ENCODE measurements at places on chromosomes 4 and X.

- no peak for DNase-seq
Measured at GRCh38 chr4:9847968-9848748, 66.7 kb downstream of the DRD5 start.

GRCh38 chr4:77820649-77821561, 1.7 kb upstream of the CNOT6L start:
- no peak for DNase-seq

DNA sequence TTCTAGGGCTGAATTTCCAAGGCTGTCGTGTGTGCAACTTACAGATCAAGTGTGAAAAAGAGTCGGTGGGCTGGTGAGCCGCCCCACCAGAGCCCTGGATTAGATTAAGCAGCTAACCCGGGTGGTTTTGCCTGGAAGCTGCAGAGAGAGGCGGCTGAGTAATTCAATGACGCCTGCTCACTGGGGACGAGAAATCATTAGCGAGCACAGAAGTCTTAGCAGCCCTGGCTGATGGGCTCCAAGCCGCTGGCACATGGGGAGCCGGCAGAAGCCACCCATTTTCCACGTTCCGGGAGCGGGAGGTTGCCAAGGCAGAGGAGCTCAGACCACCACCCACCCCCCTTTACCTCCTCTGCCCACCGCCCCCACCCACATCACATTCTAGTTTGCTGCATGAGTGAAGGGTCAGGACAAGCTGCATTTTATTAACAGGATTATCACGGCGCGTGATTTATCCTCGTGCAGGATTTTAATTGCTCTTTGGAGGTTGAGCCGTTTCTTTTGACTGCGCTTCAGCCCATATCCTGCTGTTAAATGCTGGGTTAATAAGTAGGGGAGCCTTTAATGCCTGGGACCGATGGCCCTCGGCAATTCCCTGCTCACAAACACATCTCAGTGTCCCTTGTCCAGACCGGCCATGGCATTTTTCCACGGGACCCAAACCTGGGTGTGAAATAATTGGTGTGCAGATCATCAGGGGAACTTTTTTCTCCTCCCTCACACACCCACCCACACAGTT, 19.1 kb downstream of the BCOR start:
- no peak for DNase-seq

GRCh38 chr4:118158763-118159375, 124.6 kb downstream of the NDST3 start:
- DNase-seq = no peak

DNA sequence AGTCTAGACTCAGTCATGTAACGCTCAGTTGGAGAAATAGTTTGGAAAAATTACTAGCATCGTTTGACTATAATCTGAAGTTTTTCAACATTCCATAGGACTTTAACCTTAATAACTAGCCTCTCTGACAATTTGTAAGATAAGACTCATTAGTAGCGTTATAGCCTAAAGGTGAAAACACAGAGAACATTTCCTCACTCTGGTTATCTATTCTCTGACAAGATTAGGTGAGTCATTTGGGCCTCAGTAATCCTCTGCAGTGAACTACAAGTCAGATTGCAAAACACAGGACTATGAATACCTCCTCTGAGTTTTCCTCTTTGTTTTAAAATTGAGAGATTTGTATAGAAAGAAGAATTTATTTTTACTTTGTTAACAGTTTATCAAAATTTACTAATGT, 31.8 kb upstream of the PDLIM5 start:
- no peak for DNase-seq

- DNase-seq = no peak
Measured at GRCh38 chr4:128232719-128233118, 54.9 kb downstream of the PGRMC2 start.

GRCh38 chrX:44144177-44144945, 171.2 kb upstream of the NDP start:
- DNase-seq = no peak

- no peak for DNase-seq
Measured at GRCh38 chr4:39682138-39682537, 15.8 kb upstream of the UBE2K start.

- DNase-seq = no peak
Measured at GRCh38 chr4:80448056-80448455, 112.5 kb downstream of the CFAP299 start.

- DNase-seq = no peak
Measured at GRCh38 chr4:123790681-123791080, 394.1 kb downstream of the SPRY1 start.

DNA sequence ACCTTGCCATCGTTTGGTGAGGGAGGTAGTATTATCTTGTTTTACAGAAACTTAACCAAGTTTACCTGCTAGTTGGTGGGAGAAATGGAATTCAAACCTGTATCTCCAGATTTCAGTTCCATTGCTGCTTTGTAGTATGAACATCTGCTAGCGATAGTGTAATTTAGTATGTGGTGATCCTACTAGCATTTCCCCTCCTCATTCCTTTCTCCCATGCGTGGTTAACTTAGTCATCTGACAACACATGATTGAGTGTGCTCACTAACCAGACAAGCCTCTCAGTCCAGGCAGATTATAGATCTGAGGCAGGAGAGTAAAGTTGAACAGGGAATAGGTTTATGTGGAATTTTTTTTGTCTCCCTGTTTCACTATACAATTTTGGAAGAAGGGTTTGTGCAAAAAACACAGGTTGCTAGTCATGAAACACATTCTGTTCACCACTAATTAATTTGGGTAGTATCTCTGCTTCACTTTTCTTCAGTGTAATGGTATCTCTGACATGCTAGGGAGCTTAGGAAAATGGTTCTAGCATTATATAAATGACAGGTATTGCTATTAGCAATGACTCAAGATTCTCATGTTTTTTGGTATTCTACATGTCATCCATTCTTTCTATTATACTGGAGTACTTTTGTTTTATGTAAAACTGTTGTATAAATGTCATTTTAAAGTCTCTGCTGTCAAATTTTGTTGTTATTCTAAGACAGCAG, 21.7 kb downstream of the RBPJ start:
- DNase-seq = no peak

- no peak for DNase-seq
Measured at GRCh38 chr4:156101571-156101970, 147.9 kb upstream of the CTSO start.

DNA sequence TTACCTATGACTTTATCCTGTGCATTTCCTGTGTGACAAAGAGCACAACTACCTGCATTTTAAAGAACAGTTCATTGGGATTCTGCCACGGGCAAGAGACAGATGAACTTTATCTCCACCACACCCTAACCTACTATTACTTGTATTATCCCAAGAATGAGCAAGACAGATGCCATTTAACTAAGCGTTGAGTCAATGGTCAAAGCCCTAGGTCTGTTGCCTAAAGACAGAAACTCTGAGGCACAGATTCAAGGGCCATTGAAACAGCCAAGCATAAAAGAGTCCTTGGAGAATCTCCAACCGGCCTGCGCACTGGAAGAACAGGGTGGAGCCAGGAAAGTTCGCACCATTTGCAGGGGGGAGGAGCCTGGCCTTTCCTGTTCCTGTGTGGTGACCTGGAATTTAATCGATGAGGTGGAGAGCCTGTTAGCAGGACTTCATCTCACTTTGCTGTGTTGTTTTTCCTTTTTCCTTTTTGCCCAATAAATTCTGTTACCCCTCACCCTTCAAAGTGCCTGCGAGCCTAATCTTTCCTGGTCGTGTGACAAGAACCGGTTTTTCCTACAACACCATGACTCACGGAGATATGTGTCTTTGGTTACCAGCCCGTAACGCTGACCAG, 146.4 kb upstream of the DIAPH2 start:
- no peak for DNase-seq

GRCh38 chrX:12065251-12065650, 73.0 kb upstream of the FRMPD4 start:
- no peak for DNase-seq

GRCh38 chr4:87651941-87652340, 1.9 kb downstream of the DMP1 start:
- no peak for DNase-seq

- no peak for DNase-seq
Measured at GRCh38 chr4:5993876-5994811, 24.1 kb downstream of the C4orf50 start.

GRCh38 chr4:8468746-8469535, 28.4 kb downstream of the TRMT44 start:
- peak; percentile 4 for DNase-seq

DNA sequence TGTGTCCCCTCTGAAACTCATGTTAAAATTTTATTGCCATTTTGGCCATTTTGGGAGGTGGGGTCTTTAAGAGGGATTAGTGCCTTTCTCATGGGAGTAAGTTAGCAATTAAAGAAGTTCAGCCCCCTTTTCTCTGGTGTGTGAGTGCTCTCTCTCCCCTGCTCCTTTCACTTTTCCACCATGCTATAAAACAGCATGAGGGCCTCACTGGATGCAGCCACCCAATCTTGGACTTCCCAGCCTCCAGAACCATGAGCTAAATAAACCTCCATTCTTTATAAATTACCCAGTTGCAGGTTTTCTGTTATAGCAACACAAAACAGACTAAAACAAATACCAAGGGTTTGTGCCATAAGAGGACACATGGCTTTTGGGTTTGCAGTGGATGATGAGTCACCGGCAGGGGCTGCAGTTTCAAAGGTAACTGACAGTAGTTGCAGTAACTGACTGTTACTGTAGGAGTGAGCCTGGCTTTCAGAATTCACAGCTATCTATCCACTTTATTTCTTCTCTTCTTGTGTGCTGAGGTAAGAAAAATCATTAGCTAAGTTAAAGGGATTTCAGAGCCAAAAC, 121.5 kb downstream of the PPEF1 start:
- no peak for DNase-seq

DNA sequence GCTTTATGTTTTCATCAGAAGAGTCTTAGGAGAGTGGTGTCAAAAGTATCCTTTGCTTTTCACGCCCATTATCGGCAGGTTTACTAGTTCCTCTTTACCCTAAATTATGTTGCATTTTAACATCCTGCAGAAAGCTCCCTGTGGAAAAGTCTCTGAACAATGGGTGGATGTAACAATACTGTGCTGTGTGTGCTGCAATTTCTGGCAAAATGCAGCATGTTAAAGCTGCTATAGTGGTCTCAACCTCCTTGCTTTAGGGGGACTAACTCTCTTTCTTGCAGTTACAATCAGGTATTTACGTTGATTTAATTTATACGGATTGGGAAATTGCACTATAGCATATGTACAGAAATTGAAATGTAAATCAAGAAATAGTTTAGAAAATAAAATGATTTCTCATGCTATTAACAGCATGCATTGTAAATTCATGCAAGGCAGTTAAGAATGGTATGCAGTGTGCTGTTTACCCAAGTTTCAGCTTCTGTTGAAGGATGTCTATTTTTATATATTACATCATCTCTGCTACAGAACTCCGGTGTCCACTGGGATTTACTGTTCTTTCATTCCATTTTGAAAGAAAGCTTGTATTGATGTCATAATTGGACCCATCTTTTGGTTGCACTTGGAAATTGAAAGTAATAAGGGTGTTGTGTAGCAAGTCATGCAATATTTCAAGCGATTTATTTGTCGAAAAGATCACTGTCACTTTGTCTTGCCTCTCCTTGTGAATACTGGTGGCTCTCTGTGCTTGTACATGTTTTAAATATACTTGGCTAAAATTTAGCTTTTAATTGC, 145.7 kb downstream of the RAPGEF2 start:
- no peak for DNase-seq

GRCh38 chrX:106177106-106177981, 9.2 kb downstream of the PWWP3B start:
- DNase-seq = no peak

- DNase-seq = no peak
Measured at GRCh38 chr4:16212138-16212782, 14.0 kb downstream of the TAPT1 start.

DNA sequence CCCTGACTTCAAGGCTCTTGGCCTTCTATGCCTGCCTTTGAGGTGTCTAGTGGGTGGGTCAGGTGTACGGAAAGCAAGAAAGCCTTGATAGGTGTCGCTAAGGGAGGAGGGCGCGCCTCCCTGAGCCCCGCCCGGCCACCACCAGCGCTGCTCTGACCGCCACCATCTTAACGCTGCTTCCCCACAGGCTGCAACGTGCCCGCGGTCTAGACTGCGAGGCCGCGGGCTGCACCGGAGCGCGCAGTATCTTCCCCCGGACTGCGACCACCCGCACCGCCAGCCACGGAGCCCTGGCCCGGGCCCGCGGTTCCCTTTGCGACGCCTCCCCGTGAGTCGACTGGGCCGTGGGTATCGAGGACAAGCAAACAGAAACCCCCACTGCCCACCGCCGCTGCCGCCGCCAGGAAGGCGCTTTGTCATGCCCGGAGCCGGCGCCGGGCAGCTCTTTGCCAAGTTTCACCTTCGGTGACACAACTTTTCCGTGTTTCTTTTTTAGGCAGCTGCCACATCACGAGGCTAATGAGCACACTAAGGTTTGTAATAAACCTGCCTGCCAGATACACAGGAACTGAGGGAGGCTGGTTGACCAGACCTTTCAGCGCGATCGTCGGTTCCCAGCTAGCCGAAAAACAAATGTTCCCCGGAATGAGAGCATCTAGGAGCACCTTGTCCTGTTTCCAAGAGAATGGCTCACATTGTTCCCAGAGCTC, 335.8 kb upstream of the F9 start:
- no peak for DNase-seq

DNA sequence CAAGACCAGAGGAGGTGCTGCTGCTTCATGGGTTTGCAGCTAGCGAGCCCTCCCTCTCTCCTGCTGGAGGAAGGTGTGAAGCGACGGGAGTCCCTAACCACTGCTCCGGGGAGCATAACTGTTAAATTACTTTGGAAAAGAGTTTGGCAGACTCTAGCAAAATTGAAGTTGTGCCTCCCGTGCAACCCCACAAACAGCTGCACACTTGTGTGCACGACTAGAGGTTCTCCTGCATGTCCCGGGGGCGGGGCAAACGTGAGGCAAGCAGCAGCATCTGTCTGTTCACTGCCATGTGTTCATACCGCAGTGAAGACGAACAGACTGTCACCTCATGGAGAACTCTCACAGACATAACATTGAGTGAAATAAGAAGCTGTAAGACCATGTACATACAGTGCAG, 34.5 kb downstream of the TNIP2 start:
- DNase-seq = no peak

DNA sequence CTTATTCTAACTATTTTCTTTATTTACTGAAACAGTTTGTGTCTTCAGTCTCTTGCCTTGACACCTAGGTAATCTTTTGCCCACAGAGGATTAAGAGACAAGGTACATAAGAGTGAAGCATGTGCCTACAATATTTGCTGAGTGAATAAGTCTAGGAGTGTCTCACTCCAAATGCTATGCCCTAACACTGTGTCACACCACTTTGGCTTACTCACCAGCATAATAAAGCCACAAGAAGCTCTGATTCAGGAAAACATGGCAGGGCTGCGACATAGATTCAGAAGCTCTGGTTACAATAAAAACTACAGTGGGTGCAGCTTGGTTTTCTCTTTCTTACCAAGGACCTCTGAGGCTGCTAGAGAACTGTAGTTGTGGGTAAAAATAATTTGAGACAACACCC, 127.1 kb downstream of the RBM46 start:
- DNase-seq = no peak

- DNase-seq = no peak
Measured at GRCh38 chr4:77014256-77014655, 61.5 kb downstream of the CCNI start.

DNA sequence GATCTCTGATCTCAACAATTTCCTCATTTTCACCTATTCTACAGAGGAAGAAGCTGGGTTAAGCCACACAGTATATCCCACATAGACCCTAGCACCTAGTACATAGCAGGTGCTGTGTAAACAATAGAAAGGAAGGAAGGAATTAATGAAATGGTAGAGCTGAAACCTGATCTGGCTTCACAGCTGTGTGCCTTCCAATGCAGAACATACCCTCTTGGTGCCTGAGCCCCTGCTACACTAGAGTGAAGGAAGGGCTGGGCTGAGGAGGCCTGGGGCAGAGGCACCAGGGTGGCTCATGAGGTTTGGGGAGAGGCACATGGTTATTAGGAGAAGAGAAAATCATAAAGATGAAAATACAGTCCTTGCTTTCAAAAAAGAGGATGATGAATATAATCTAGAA, 21.3 kb downstream of the LRRC66 start:
- DNase-seq = no peak
